ENCODE measurements at places on chromosomes 11 and 22.

DNA sequence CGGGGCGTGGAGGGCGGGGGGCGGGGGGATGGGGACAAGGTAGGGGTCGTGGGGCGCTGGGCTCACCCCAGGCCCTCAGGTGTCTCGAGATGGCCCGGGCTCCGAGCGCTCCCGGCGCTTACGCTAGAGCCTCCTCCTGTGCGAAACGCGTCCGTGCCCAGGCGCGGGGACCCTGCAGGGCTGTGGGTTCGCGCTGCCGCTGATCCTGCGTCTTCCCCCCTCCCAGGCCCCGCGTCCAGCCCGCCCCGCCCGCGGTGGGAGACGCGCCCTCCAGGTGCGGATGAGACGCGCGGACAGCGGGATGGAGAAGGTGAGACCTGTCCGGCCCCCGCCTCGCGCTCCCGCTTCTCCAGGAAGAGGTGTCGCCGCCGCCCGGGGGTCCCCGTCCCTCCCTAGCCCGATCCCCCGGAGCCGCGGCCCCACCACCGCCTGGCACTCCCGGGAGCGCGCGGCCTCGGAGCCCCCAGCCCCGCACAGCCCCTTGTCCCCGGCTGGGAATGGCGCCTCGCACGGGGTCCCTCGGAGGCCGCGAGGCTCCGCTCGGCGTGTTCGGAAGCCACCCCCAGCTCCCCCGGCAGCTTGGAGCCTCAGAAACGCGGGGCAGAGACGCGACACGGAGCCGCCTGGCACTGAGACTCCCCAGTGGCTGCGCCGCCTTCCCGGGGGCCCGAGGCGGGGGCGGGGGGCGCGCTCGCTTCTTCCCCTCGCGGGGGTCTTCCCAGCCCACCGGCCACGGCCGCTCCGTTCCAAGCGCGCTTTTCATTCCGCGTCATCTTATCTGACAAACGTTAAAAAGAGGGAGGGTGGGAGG lies 27.6 kb upstream of the TOLLIP start:
- no peak for DNase-seq

- peak; percentile 76 for DNase-seq
Observed at GRCh38 chr11:68840661-68841653, 759 bp downstream of the CPT1A start.

DNA sequence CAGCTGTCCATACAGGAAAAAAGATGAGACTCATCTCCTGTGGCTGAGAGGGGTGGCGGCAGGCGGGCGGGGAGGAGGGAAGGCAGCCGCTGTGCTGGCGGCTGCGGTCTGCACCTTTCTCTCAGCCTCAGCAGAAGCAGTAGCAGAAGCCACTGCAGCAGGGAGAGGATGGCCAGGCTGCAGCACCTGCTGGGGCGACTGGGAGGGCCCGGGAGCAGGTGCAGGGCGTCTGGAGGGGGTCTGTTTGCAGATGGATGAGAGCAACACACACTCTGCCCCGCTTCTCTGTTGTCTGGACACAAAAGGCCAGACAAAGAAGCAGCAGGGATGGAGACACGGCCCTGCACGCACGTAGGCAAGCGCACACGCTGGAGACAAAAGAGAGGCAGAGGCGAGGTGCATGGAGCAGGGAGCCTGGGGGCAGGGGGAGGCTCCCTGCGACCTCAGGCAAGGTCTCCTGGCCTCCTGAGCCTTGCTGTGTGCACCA lies 9.3 kb upstream of the MIAT start:
- DNase-seq = no peak

DNA sequence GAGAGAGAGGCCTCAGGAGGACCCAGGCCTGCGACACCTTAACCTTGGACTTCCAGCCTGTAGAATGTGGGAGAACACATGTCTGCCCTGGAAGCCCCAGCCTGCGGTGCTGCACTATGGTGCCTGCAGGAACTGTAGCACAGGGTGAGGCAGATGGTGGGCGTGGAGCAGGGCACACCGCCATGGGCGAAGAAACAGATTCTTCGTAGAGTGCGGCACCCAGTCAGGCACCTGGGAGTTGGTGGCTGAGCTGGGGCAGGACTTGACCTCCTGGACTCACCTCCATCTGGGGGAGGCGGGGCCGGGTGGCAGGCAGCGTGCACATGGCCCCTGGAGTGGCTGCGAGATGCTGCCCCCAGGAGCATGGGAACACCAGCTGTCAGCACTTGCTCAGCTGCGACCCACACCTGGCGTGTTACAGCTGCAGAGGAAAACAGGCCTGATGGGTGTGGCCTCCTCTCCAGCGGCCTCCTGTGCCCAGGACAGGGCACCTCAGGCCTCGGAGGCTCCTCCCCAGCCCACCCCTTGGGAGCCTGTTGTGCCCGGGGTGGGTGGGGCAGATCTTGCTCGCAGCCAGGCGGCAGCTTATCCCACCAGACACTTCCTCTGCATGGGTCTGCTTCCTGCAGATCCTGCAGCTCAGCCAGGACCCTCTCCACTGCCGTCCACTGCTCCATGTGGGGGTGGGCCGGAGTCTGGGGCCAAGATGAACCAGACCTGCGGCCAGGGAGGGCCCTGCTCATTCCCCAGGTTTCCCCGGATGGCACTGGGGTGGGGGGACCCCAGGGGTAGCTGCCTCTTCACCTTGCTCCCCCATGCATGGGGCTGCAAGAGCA lies 80.4 kb downstream of the MYEOV start:
- no peak for DNase-seq

DNA sequence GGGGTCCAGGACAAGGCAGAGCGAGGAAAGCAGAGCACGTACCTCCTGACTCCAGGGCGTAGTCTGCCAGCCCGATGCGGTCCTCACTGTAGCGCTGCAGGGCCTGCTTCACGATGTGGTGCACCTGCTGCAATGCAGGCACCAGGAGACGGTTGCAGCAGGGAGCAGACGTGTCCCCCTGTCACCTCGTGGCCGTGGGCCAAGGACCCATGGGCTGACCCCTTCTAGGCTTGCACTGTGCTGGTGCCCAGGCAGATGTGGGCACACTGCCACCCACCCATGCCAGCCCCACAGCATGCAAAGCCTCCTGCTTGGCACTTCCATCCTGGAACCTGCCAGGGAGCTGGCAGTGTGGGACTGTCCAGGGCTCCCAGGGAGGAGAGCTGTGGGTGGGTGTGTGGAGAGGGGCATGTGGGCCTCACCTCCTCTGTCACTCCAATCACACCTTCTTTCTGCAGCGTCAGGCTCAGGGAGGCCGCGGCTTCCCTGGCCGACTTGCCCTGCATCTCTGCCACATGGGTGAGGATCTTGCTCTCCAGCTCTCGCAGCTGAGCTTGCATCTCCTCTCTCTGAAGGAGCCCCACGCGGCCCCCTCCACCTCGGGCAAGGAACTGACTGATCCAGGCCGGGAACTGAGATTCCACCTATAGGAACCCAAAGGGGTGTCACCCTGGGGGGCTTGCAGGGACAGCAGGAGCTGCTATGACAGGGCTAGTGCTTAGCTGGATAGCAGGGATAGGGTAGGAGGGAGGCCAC lies 16.3 kb downstream of the SUN2 start:
- DNase-seq = no peak

GRCh38 chr22:20647586-20648305 lies 126.2 kb upstream of the SERPIND1 start:
- DNase-seq = no peak

DNA sequence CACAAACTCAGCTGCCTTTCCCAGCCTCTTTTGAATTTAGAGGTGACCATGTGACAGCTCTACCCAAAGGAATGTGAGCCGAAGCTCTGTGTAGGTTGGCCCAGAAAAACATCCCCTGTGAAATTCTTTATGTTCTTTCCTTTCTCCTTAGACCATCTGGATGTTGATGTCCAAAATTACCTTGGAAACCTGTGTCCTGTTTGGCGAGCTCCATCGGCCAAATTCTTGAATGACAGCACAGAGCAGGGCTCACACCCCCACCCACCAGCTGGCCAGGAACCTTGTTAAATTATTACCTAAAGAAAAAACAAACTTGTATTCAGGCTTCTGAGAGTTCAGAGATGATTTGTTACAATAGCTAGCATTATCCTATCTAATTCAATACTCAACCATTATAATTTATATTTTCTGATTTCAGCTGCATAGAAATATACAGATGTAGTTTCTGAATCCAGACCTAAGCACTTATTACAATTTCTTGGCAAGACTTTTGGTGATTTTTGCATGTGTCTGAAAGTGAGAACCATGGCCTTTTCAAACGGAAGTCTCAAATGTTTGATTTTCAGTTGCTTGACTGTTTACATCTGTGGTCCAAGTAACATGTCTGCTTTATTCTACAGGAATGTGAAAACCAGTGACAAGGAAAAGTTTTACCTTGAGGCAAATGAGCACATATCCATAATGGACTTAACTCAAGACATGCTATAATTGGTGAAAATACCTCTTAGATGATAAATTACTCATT lies 554.2 kb downstream of the NTM start:
- DNase-seq = no peak

DNA sequence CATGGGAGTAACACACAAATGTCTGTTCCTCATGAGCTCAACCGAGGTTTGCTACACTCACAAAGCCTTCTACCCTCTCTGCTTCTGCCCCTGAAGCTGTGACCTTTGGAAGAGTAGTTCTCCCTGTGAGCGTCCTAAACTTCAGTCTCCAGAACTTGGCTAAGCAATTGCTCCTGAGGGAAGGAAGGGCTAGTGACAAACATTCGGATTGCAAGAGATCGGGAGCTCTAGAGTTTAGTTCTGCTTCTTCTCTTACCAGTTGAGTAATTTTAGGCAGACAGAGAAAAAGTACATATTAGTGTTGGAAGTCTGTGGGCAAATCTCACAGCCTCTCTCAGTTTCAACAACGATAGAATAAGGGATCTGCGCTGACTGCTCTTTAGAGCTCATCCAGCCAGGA lies 27.3 kb upstream of the ELF5 start:
- DNase-seq = peak; percentile 32

GRCh38 chr22:45544588-45545170 lies 42.0 kb downstream of the FBLN1 start:
- no peak for DNase-seq

DNA sequence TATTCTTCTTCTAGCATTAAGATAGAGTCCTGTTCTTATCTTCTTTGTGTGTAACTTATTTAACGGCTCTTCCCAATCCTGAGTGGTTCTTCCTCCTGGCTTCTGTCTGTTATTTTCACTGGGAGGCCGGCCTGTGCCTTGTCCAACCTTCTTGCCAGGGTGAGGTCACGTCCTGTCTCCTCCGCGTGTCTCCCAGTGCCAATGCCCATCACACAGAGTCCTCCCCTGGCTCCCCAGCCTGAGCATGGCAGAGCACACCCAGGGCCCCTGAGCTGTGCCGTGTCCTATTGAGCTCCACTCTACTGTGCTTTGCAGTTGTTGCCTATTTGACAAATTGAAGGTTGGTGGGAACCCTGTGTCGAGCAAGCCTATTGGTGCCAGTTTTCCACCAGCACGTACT lies 487.3 kb downstream of the BRD1 start:
- DNase-seq = no peak

DNA sequence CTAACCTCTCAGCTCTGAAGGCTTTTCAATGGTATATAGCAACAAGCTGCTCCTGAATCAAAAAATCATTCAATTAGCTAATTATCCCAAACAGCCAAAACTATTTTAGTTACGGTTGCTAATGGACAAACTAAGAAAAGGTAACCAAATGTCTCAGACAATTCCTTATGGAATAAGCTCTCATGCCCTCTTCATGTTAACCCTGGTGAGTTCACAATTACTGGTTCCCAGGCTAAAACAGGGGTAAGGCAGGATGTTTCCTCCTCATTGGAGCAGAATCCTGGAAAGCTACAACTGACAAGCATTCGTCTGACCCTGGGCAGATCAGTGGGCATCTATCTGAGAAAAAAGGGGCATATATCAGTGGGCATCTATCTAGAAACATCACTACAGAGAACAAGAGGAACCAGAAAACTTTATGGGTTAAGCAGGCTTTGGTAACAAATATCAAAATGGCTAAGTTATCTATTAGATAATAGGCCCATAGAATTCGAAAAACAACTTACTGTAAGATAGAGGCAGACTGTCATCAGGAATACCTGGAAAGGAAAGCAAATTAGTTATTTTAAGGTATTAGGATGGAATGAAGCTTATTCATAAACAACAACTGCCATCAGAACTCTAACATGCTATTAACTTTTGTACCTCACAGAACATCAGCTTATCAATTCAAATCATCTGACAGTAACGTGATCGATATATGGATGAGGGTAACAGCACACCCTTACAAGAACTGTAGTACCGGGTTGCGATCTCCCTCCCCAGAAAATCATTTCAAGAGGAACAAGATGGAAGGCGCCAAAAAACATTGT lies 14.8 kb upstream of the WDR74 start:
- no peak for DNase-seq

- DNase-seq = no peak
Observed at GRCh38 chr22:24367841-24368240, 59.6 kb upstream of the ADORA2A start.

DNA sequence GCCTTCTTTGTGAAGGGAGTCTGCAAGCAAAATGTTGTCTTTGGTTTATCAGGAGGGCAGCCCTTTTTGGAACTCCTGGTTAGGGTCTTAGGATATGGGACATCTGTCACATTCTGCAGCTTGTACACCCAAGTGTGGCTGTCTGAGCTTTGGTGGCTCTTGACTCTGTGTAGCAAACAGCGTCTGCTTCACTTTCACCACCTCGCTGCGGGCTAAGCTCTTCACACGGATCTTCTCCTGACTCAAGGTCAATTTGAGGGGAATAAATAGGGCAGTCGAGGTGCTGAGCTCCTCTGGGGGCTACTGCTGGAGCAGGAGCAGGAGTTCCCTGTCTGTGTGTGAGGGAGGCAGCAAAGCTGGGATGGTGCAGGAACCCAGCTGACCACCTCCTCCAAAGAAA lies 10.6 kb downstream of the MICAL2 start:
- DNase-seq = no peak

DNA sequence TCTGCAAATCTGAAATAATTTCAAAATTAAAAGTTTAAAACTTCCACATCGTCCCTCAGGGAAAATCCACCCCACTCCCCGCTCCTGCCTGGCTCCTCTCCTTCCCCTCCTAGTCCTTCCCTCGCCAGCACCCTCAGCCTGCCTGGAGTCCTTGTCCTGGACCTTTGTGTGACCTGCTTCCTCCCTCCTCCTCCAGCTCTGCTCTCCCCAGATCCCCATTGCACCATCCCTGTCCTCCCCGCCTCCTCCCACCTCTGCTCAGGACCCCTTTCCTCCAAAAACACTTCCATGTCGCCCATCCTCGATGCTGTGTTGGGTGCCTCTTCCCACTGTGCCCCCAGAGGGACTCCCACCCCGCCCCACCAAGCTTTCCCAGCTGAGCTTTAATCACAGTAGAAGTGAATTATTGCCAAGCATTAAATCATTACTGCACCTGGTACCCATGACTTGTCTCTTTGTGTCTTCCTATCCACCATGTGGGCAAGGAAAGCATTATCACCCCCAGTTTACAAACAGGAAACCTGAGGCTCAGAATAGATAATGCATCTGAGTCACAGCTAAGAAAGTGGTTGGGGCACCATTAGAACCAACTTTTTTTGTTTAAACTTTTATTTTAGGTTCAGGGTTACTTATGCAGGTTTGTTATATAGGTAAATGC lies 2.4 kb upstream of the ZP1 start:
- DNase-seq = no peak
